ENCODE measurements at places on chromosomes 3 and 15.
A peak's percentile ranks its signal among the peaks of the same experiment; 100 is the strongest.

DNA sequence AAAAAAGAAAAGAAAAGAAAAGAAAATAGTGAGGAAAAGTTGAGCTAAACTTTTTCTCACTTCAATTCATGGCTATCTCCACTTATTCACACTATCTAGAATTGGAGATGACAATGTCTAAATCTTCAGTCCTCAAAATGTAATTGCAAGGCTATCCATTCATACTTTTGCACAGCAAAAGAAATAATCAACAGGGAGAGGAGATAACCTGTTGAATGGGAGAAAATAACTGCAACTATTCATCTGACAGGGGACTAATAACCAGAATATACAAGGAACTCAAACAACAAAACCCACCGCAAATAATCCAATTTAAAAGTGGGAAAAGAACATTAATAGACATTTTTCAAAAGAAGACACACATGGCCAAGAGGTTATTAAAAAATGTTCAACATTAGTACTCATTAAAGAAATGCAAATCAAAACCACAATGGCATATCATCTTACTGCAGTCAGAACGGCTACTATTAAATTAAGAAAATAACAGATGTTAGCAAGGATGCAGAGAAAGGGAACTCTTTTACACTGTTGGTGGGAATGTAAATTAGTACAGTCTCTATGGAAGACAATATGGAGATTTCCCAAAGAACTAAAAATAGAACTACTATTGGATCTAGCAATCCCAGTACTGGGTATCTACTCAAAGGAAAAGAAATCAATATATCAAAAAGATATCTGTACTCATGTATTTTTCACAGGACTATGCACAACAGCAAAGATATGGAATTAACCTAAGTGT lies 73.5 kb upstream of the PPIB start:
- no peak for DNase-seq

GRCh38 chr3:63624941-63625560 lies 27.4 kb upstream of the SNTN start:
- DNase-seq = no peak

DNA sequence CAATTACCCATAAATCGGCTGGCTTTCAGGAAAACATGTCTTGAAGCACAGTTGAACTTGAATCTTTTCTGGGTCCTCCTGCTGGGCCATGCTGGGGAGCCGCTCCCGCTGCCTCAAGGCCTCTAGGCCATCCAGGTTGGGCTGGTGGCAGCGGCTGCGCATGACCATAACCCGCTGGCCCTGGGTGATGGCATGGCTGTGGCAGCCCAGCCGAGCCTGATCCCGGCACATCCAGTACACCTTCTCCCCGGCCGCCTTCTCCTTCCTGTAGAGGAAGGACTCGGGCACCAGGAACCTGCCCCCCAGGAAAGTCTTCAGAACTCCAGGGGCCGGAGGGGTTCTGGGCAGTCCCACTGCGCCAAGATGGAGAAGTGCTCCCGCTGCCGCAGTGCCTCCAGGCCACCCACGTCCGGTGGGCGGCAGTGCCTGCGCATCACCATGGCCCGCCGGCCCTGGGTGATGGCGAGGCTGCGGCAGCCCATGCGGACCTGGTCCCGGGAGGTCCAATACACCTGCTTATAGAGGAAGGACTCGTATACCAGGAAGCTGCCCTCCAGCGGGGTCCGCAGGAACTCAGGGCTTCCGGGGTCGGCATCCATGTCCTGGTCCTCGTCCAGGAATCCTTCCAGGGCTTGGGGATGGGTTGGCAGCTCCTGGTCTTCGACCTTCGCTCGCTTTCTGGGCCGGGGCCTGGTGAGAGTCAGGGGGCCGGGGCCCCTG lies 84.3 kb upstream of the FXR1 start:
- no peak for DNase-seq

DNA sequence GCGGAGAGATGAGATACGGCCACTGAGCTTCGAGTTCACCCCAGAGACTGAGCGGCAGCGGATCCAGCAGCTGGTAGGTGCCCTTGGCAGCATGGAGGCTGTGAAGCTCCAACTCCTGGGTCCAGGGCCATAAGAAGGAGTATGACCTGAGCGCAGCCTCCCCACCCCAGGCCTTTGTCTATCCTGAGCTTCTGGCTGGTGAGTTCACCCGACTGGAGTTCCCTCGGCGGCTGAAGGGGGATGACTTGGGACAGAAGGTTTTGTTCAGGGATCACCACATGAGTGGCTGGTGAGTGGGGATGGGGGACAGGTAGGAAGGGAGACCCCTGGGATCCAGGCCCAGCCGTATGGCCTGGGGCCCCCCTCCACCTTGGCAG lies 2.6 kb downstream of the PPM1M start:
- no peak for DNase-seq

- no peak for DNase-seq
Measured at GRCh38 chr15:52112203-52112750, 298 bp downstream of the BCL2L10 start.

DNA sequence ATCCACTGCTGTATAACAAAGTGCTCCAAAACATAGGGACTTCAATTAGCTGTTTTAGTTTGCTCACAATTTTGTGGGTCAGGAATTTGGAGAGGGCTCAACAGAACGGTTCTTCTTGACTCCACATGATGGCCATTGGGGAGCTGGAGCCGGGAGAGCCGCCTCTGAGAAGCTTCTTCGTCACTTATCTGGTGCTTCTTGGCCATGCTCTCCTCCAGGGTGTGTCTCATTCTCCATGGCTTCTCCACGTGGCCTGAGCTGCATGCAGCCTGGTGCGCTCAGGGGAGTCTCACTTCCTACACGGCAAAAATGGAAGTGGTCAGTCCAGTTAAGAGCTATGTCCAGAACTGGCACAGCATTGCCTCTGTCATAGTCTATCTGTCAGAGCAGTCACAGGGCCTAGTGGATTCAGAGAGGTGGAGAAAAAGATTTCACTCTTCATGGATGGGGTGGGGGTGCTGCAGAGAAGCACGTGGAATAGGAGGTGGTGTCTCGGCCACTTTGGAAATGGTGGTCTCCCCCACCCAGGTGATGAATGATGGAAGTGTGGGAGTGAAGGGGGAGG lies 26.3 kb upstream of the PRR23E start:
- no peak for DNase-seq

GRCh38 chr3:140020541-140020940 lies 85.6 kb downstream of the CLSTN2 start:
- DNase-seq = no peak

DNA sequence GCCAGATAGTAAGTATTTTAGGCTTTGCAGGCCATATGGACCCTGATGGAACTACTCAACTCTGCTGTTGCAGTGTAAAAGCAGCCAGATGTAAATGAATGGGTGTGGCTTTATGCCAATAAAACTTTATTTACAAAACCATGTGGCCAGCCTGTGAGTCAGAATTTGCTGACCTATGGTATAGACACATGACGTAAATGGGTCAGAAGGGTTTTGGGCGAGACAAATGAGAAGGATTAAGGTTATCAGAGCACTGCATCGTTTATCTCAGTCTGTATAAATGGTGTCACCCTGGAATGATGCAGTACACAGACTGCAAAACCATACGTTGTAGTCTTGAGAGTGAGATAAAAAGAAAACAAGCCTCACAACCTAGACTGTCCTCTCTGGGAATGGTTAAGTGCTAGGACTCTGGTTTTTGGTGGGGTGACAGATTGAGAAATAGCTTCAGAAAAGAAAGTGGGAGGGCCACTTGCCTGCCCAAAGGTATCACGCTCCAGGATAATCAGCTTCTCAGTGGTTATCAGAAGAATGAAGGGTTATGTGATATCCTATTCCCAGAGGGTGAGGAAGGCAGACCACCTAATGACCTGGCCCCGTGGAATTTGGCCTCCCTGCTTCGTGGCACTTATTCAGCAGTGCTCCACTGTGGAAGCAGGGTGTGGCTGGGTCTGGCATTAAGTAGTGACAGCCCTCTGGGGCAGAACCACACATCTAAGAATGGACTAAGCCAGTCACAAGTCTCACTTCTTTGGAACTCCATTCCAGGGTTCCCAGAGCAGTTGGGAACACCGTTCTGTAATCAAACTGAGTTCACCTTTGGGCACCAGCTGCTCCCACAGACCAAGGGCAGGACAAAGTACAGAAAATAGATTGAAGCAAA lies 46.1 kb downstream of the ABHD5 start:
- no peak for DNase-seq

DNA sequence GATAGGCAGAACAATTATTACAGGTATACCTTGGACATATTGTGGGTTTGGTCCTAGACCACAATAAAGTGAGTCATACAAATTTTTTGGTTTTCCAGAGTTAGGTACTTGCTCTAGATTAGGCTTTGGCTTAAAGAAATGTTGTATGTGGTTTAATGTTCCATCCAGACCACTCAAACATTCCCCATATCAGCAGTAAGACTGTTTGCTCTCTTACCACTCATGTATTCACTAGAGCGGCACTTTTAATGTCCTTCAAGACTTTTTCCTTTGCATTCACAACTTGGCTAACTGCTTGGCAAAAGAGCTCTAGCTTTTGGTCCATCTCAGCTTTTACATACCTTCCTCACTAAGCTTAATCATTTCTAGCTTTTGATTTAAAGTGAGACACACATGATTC lies 250.5 kb upstream of the SETMAR start:
- no peak for DNase-seq

- no peak for DNase-seq
Measured at GRCh38 chr3:39106281-39106811, 1.1 kb downstream of the GORASP1 start.

DNA sequence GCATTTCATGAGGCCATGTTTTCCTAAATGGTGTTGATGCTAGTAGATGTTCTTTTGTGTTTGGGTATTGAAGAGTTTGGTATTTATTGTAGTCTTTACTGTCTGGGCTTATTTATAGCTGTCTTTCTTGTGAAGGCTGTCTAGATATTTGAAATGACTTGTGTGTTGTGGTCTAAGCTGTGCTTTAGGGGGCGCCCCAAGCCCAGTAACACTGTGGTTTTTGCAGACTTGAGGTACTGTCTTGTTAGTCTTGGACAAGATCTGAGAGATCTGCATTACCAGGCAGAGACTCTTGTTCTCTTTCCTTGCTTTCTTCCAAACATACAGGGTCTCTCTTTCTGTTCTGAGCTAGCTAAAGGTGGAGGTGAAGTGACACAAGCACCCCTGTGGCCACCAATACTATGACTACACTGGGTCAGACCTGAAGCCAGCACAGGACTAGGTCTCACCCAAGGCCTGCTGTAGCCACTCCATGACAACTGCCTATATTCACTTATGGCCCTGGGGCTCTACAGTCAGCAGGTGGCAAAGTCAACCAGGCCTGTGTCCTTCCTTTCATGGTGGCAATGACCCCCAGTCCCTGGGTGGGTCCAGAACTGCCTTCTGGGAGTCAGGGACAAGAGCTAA lies 152.1 kb upstream of the TBC1D5 start:
- no peak for DNase-seq

DNA sequence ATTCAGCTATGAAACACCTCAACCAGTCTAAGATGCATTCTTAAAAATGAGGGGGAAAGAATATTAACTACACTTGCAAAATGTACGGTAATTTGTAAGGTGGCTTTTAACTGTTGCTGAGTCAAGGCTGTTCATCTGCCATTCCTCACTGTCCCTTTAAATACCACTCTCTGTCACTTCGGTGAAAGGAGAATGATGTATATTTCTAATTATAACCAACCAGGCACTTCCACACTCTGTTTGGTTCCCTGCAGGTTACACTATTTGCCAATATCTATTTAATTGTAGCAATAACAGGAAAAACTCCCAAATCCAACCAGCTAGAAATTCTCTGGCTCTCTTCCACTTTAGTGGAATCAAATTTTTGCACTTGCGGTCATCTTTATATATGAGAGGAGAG lies 70.5 kb upstream of the SLCO3A1 start:
- DNase-seq = no peak

GRCh38 chr15:27583651-27584050 lies 515.5 kb downstream of the OCA2 start:
- DNase-seq = no peak

DNA sequence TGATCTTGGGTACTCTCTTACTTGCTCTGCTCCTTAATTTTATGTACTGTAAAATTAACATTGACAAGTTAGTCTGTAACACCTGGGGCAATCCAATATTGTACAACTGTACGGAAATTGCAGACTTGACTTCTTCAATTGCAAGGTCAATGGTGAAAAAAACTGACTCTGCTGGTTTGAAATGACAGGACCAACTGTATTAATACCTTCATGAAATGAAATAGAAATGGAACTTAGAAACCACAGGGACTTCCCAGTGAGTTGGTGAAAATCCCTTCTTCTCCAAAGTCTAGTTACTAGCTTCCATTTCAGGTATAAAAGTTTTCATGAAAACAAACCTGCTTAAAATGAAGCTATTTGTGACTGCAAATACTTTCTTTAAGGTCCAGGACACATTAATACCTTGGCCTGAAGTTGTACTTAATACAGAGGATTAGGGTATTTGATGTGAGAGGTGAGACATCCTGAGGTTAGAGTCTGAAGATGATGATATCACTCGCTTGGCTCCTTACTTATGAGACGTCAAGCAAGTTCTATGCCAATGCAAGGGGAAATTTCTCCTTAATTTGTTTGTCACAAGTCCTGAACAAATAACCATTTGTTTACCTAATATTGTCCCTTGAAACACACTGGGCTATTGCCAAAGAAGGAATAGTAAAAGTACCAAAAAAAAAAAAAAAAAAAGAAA lies 226.2 kb upstream of the TP63 start:
- no peak for DNase-seq

GRCh38 chr3:105542282-105543019 lies 175.7 kb downstream of the ALCAM start:
- DNase-seq = no peak

- DNase-seq = peak; percentile 15
Measured at GRCh38 chr3:4720316-4721075, 227.3 kb downstream of the ITPR1 start.

GRCh38 chr3:61980041-61980440 lies 393.3 kb downstream of the FEZF2 start:
- no peak for DNase-seq

DNA sequence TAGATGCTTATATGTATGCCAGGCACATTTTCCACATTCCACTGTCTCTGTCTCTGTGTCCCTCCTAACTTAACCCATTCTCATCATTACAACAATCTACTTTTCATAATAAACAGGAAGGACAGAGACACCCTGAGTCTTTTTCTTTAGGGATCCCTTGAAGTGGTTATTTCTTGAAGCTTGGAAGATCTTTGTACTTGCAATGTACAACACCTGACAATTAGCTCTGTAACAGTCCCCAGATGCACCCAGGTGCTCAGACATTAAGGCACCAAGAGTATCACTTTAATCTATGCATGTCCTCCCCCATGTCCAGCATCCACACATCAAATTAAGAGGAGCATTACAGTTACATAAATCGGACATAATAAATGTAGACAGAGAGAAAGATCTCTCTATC lies 309.6 kb upstream of the KCNH8 start:
- no peak for DNase-seq

GRCh38 chr3:155846119-155846518 lies 8.1 kb downstream of the SLC33A1 start:
- DNase-seq = no peak

GRCh38 chr3:14687360-14687759 lies 12.4 kb downstream of the C3orf20 start:
- no peak for DNase-seq

GRCh38 chr3:42758126-42758525 lies 14.9 kb downstream of the CCDC13 start:
- DNase-seq = no peak

DNA sequence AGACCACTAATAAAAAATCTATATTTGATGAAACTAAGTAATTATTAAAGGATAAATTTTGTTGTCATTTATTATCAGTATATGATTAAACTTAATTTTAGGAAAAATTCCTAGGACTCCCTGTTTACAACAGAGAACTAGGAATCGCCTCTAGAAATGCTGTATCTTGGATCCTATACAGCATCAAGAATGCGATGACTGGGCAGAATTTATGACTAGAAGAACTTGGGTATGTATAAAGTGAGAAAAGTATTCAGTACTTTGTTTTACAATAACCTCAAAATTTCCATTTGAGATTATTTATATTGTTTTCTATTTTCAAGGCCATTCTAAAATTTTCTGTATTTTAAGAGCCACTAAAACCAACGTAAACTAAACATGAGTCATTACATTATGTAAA lies 82.3 kb upstream of the AGTR1 start:
- DNase-seq = no peak
